ENCODE measurements at places on chromosomes 2 and 18.

GRCh38 chr2:109189751-109190150 lies 60.7 kb downstream of the SH3RF3 start:
- DNase-seq, result no peak

GRCh38 chr2:211408483-211408891 lies 852.1 kb downstream of the CPS1 start:
- DNase-seq, result no peak

GRCh38 chr2:231134910-231135655 lies 10.2 kb upstream of the HTR2B start:
- no peak for DNase-seq

GRCh38 chr2:88377641-88377991 lies 74.9 kb downstream of the FOXI3 start:
- DNase-seq, result no peak

DNA sequence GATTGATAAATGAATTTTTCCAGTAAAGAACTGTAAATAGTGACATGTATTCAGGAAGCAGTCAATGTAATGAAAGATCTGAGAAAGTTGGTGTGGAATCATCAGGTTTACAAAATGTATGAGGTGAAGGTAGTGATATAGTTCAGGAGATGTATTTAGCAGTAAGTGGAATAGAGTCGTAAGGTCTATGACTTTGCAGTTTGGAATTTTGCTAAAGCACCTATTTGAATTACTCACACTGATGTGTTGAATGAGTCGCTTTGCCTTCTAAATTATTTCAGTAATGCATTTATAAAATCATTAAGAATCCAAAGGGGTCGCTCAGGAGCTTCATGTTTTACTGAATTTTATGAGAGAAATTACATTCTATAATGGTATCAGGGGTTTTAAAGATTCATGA lies 713.7 kb downstream of the DSC3 start:
- DNase-seq, result no peak

- no peak for DNase-seq
Measured at GRCh38 chr2:27245626-27246025, 17.2 kb downstream of the SLC30A3 start.

- DNase-seq, result no peak
Measured at GRCh38 chr2:128024816-128025215, 3.0 kb downstream of the SAP130 start.

DNA sequence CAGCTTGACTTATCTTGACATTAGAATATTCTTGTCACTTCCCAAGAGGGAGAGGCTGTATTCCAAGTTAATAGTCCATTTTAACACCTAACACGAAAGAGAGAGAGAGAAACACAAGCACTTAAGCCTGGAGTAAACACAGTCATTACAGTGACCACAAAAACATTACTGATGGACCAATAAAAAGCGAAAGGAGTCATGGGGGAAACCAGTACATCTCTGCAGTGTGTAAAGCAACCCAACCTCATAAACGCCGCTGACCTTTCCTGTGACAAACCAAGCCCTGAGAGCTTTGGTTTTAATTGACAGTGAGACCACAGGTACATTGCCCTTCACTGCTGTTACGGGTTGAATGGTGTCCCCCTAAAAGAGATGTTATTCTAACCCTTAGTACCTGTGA lies 78.3 kb downstream of the SMAD4 start:
- no peak for DNase-seq

DNA sequence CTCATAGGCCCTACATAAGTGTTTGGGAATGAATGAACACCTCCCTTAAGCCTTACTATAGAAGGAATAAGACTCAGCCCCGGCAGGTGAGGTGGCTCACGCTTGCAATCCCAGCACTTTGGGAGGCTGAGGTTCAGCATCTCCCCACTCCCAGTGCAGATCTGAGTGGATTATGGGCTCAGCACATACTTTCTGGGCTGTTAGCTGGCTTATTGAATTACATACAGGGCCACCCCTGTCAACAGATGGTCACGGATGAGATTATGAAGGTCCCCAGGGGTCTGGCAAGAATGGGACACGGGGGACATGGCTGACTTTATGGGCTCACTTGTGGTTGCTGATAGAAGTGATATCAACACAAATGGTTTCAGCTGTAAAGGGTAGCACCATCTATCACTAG lies 322.3 kb downstream of the TSN start:
- no peak for DNase-seq

GRCh38 chr2:231563378-231563961 lies 29.2 kb upstream of the TEX44 start:
- DNase-seq, result no peak

DNA sequence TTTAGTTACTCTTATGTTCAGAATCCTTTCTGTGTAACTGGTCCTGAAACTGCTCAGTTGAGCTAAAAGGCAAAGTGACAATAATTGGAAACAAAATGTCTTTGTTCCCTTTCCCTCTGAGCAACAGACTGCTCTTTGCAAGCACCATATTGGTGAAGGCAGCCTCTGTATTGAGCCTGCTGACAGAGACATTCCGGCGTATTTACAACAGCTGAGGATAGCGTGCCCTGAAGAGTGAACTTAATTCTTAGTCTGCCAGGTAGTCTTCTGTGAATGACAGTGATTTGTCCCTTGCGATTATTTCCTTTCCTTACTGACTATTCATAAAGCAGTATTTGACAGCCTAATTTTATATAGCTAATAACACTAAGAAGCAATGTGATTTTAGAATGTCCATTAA lies 239.1 kb downstream of the CPS1 start:
- DNase-seq, result no peak

DNA sequence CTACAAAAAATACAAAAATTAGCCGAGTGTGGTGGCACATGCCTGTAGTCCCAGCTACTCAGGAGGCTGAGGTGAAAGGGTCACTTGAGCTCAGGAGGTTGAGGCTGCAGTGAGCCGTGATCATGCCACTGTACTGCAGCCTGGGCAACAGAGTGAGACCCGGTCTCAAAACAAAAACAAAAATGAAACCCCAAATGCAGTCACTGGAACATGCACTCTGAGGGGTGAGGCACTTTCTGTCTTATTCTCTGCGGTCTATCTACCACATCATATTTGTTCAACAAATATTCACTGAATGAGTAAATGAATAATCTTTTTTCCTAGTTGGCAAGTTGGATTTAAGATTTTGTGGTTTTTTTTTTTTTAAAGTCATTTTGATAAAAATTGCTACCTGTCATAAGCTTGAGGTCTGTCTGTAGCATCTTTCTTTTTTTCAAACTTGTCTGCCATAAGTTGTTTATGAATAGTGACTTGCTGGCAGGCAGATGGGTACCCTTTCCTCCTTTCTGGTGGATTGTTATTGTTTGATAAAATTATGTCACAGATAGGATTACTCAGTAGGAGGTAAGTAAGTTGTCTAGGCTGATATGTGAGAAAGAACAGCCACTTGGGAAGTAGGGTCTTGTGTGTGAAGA lies 11.8 kb downstream of the CHRNA1 start:
- DNase-seq, result no peak

DNA sequence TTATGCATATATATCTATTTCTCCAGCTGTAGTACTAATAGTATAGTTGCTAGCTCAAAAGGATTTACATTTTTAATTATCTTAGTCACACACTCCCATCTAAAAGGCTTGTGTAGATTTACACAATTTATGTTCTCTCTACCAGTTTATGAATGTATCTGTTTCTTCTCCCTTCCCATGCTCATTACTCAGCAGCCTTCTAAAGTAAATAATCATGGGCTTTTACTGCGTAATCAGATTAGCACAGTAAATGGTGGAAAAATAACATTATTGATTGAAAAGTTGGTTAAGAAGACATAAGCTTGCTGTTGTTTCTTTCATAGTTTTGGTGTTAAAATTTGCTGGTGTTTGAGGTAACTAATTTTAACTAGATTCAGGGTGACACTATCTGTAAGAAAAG lies 81.8 kb downstream of the PTPN4 start:
- no peak for DNase-seq

DNA sequence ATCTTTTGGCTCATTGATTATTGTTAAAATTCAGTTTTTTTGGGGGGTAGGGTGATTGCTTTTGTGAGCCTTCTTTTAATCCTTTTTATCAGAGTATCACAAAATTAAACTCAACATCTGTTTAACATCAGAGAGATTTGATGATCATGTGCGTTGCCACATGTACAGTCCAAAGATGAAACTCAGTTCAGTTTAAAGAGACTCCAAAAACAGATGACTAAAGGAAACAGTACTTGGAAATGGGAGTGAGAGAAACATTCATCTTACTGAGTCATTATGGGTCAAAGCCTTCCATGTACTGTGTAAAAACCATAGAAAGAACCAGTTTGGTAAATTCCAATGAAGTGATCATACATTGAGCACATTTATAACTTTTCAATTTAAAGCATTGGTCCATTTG lies 53.0 kb downstream of the LYPD6 start:
- no peak for DNase-seq

GRCh38 chr2:155815851-155816250 lies 516.7 kb downstream of the NR4A2 start:
- no peak for DNase-seq

DNA sequence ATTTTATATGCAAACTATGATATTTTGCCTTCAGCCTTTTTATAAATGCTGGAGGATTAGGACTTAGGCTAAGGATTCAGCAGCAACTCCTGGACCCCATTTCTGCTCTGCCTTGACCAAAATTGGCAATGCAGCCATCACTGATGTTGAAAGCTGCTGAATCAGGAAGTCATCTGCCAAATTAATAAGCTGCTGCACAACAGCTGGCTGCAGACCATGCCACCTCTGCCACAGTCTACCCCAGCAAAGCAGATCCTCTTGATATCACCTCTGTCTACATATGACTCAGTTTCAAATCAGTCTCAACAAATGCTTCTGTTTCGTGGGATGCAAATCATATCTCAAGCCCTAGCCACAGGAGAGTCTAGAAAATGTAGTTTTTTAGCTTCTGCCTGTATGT lies 7.1 kb upstream of the SOS1 start:
- DNase-seq, result no peak

Measured in stimulated activated CD4-positive, alpha-beta T cell treated with anti-CD3 and anti-CD28 coated beads, Interleukin-2, amount 100 ng/mL, for 4 hours (primary cell).